ENCODE measurements at places on chromosomes 5 and 9.

DNA sequence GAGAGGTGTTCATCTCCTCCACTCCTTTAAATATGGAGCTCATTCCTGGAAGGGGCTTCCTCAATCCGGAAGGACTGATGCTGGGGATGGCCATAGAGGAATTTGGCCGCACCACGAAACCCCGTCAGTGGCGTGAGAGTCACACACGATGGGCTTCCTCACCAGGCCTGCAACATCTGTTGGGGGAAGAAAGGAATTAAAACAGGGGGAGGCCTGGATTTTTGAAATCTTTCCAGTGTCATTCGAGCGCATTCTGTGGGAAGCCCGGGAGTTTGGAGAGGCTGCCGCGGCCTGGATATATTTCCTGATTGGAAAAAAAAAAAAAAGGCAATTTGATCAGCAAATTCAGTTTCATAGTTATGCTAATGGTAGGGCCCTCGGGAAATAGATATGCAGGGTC, 76.3 kb upstream of the ORM1 start:
- DNase-seq = no peak

GRCh38 chr5:2750758-2751464, 566 bp downstream of the IRX2 start:
- no peak for DNase-seq

DNA sequence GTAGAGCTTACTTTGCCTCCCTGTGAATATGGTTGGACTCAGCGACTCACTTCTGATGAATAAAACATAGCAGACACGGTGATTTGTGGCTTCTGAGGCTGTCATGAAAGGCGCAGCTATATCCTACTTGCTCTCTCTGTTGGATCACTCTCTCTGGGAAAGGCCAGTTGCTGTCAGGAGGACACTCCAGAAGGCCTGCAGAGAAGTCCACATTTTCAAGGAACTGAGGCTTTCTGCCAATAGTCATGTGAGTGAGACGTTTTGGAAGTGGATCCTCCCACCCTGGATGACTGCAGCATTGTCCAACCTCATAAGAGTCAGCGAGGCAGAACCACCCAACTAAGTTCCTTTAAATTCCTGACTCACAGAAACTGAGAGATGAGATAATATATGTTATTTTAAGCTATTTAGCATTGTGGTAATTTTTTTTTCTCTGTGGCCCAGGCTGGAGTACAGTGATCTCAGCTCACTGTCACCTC, 156.0 kb upstream of the MAST4 start:
- DNase-seq = peak; percentile 48

DNA sequence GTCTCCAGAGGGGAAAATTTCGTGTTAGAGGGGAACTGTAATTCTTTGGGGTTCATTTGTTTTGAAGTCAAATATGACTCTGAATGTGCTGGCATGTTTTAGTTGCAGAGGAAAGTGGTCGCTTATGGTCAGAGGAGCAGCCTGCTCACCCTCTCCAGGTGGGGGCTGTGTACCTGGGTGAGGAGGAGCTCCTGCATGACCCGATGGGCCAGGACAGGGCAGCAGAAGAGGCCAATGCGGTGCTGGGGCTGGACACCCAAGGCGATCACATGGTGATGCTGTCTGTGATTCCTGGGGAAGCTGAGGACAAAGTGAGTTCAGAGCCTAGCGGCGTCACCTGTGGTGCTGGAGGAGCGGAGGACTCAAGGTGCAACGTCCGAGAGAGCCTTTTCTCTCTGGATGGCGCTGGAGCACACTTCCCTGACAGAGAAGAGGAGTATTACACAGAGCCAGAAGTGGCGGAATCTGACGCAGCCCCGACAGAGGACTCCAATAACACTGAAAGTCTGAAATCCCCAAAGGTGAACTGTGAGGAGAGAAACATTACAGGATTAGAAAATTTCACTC, 13.5 kb downstream of the TXNDC15 start:
- no peak for DNase-seq

GRCh38 chr5:169933616-169934015, 46.7 kb downstream of the INSYN2B start:
- DNase-seq = no peak

DNA sequence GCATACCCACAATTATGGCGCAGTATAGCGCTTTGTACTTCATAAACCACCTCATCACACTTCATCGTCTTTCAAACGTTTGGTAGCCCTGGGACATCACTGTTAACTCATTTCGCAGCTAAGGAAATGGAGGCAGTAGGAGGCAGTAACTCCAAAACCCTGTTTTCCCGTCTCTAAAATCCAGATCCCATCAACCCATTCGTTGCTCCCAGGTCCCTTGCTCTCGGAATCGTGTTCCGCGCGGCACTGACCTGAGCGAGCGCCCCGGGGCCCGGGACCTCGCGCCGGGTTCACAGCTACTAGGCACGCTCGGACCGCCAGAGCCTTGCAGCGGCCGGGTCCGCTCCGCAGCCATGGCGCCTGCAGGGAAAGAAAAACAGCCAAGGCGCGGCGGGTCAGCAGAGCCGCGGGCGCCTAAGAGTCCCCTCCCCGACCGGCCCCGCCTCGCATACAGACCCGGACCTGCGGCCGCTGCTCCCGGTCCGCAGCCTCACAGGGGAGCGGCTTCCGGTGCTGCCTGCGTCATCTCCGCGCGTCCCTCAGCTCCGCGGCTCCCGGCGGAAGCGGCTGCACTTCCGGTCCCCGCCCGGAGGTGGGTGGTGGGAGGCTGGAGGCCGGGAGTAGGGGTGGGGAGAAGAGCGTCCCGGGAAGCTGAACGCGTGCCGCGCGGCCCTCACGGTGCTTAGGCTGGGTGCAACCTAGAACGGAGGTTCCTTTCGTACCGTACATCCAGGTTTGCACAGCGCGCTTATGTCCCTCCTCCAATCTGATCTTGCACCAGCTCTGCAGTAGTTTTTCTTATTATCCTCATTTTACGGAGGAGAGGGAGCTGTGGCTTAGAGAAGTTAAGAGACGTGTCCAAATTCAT, at the start of gene FBXW2:
TSS of gene FBXW2 (minus strand) at position 519 of the 868 bp plus-strand sequence. CDS start 5,158 bp downstream, outside the sequence.
- DNase-seq = peak; percentile 94

DNA sequence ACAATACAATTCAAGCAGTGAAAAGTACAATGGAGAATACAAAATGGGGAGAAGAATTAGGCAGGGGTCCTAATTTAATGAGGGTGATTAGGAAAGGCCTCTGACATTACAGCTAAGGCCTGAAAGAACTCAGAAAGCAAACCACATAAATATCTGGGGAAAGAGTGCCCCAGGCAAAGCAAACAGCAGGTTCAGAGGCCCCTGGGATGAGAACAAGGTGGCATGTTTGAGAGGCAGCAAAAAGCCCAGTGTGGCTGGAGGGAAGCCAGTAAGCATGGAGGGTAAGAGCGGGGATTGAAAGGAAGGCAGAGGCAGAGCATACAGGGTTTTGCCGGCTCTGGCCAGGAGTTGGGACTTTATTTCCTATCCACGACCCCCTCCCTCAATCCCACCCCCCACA, 33.4 kb upstream of the VDAC1 start:
- no peak for DNase-seq

DNA sequence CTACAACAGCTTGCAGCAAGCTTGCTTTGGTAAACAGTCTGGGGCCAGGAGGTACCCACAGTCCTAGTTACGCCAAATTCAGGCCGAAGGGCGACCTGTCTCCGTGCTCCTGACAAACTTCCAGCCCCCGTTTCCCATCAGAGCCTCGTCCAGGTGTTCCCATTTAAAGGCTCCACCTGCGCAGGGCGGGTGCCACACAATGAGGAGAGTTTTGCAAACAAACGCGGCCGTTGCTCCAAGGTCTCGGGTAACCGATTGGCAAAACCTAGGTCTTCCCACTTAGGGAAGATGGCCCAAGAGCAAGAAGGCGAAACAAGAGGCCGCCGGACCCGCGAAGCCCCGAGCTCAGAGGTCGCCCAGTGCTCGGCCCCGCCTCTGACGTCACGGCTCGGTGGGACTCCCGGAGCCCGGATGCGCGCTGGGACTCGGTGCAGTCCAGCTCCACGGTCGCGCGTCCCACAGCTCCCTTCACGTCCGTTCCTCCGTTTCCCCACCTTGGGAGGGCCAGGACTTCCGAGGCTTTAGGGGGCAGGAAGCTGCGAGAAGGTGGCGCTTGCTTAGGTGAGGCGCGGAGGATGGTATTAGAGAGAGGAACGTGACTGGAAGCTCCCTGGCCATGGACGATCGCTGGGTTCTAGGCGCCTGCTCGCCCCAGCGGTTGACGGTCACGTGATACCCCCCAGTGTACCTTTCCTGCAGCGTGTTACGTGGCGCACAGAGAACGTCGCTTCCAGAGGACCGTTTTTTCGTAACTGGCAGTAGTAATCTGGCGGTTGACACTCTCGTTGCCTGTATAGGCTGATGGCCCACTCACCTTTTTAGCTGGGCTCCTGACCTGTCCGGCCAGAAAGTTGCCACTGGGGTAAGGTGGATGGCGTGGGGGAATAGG, 41.8 kb upstream of the KDM4C start:
- DNase-seq = peak; percentile 82

DNA sequence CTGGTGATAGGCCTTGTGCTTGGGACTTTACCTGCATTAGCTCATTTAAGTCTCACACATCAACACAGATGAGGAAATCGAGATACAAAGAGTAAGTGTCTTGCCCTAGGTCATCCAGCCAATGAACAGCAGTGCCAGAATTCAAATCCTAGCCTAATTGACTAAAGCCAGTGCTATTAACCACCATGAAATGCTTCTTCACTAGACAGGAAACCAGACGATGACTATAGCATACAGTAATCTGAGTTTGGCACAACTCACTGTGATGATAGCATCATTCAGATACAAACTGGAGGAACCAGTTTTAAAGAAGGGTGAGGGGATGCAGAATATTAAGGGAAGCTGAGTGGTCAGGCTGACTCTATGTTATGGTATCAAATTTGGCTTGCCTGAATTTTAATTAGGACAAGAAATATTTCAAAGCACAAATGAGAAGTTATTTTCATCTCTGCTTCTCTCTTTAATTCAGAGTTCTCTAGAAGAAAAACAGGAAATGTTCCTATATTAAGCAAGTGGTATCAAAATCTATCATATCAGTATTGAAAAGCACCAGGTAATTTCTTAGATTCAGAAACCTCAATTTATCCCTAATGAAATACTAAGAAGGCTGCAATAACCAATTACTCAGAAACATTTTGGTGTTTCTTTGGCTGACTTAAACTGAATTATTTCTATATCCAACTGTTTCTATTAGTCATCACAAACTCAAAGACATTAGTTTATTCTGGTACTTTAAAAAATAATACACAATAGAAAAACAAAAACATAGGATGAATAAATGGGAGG, 147.0 kb upstream of the RASA1 start:
- DNase-seq = no peak

- DNase-seq = no peak
Observed at GRCh38 chr5:59327191-59327980, 566.1 kb downstream of the PDE4D start.

DNA sequence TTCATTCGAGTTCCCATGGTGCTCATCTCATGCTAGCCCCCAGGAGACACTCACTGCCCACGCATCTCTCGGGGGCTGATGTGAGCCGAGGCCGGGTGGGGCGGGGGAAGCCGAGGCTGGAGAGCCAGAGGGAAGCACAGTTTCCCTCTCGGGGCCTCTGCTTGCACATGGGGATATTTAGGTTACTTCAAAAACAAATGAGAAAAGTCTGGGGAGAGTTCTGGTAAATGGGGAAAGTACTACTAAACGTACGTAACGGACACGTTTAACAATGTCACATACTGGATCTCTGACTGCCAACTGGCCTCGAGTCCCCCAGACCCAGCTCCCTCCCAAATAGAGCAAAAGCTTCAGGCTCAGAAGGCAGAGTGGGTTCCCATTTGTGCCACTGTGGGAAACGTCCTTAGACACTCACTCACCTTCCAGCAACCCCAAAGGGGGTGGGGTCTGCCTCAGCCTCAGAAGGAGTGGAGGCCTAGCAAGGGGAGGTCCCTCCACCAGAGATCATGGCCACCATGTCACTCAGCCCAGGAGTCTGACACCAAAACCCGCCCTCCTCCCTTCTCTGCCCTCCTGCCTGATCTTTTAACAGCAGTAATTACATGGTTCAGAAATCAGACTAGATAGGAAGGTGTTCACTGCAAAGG, 33.8 kb upstream of the NTNG2 start:
- DNase-seq = no peak
